Stimulated activated CD4-positive, alpha-beta T cell treated with anti-CD3 and anti-CD28 coated beads, Interleukin-12 subunit alpha, Interleukin-12 subunit beta, amount 100 ng/mL, for 48 hours (primary cell): ENCODE measurements at places on chromosomes 5 and 9.

GRCh38 chr9:87722393-87723088 is 3.4 kb upstream of the CTSL start:
- DNase-seq = no peak

- DNase-seq = no peak
Observed at GRCh38 chr9:106880081-106880480, 17.1 kb downstream of the ZNF462 start.

GRCh38 chr5:104019956-104020355 is 457.4 kb upstream of the NUDT12 start:
- DNase-seq = no peak

GRCh38 chr5:133201310-133201709 is 149.5 kb downstream of the HSPA4 start:
- no peak for DNase-seq

DNA sequence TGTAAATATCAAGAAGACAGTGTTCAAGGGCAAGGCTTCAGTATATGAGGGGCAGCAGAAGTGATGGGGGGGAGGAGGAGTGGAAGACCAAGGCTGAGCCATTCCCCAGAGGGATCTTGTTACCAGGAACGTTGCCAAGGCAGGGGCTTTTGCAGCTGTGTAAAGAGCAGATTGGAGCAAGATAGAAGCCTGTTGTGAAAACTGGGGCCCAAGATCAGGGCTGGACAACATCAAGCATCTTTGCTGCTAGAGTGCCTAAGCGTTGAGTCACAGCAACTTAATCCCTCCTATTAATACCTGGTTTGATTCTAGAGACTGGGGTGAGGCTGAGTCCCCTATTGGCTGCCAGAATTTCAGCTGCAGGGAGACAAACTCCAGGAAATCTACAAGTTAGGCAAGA is 18.4 kb upstream of the ERCC6L2 start:
- no peak for DNase-seq

GRCh38 chr5:59656351-59657254 is 236.9 kb downstream of the PDE4D start:
- DNase-seq = no peak

DNA sequence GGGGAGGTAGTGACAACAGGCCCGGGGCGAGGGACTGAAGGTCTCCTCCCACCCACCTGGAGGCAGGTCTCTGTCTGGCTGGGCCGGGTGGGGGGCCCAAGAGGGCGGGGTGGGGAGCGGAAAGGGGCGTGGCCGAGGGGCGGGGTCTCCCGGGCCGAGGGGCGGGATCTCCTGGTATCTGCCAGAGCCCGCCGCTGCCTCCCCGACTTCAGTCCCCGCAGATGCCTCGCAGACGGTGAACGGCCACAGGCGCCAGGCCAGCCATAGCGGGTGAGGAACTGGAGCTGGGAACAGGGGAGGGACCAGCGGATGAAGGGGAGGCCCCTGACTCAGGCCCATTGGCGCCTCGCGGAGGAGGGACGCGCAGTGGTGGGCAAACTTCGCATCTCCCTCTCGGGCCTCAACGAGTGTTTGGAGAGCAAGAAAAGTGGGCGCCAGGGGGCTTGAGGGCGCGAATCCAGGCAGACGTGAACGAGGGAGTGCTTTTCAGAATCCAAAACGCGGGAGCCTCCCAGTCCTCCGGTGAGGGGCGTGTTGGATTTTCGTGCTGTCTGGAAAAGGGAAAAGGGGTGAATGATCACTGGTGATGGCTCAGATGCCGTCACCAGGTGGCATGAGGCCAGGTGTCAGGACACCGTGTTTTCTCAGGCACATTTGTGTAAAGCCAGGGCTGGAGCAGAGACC is at the start of gene ADGRD2:
ADGRD2 (plus strand) TSS at position 211 of the 684 bp plus-strand sequence. CDS start 1,216 bp downstream, outside the sequence.
- DNase-seq = no peak

GRCh38 chr5:142202282-142202681 is 93.7 kb downstream of the NDFIP1 start:
- no peak for DNase-seq

DNA sequence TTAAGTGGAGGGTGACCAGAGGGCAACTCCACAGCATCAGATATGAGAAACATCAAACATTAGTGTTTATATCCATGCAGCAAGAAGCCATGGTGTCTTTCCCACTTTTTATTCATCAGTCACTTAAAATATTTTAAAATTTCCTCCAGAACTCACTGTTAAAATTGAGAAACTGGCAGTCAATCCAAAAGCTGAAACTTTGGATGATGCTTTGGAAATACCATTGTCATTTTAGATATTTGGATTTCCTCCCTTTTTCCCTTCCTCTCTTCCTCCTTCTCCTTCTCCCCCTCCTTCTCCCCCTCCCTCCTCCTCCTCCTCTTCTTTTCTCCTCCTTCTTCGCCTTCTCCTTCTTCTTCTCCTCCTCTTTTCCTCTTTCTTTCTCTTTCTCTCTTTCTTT is 33.1 kb upstream of the NTRK2 start:
- no peak for DNase-seq

DNA sequence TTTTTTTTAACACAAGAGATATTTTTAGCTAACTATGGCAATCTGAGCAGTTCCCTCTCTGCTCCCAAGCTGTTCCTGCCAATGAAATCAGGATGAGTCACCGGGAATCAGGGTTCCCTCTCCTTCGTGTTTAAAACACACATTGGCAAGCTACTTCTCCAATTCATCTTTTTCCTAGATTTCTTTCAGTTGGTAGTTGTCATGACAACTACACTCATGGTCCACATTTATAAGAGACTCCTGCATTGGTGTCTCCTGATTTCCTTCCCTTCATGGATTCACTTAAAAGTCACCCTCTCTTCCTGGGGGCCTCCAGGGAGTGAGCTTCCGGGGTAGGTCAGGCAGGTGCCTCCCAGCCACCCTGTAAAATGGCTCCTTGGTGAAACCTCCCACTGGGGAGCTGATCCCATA is 72.3 kb upstream of the NIPAL4 start:
- DNase-seq = no peak

- DNase-seq = no peak
Observed at GRCh38 chr5:132334812-132335211, 34.7 kb upstream of the SLC22A5 start.

- DNase-seq = no peak
Observed at GRCh38 chr5:61609840-61610677, 278.0 kb downstream of the ZSWIM6 start.

DNA sequence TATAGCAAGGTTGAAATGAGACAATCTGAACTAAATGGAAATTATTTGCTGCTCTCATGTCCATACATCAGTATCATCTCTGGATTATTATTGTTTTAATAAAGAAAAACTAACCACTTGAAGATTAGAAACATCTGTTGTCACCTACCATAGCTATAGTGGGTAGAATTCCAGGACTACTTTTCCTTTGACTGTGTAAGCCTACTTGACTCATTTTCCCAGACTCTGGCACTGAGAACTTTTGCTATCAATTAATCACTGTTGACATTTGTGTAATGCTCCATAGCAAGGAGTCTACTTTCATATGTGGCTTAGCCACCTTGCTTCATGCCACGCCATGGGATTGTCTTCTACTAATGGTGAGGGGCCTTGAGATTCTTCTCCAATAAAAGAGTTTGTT is 59.9 kb upstream of the ARRDC3 start:
- DNase-seq = no peak

GRCh38 chr5:109792613-109793012 is 102.9 kb downstream of the MAN2A1 start:
- DNase-seq = no peak

DNA sequence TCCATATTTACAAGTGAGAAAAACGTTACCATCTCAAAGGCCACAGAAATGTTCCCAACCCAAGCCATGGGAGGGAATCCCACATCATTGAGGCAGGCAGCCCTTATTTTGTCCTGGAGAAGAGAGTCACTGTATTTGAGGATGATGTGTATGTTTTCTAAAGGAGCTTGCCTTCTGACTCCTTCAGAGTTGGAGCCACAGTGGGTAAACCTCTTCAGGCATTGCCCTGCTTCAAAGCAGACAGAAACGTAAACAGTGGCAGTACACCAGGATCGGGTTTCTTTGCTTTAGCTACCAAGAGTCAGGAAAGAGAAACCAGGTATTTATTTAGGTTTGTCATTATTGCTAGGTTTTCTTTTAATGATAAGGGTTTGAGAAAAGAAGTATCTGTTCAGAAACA is 45.7 kb downstream of the MUSK start:
- no peak for DNase-seq

- DNase-seq = no peak
Observed at GRCh38 chr5:139911425-139912120, 116.0 kb downstream of the PSD2 start.
